ENCODE measurements at places on chromosomes 3 and 15. TPM values are rescaled to one million over a fixed set of nuclear protein-coding genes. Genes with fewer than 3 reads are reported as not detected.

DNA sequence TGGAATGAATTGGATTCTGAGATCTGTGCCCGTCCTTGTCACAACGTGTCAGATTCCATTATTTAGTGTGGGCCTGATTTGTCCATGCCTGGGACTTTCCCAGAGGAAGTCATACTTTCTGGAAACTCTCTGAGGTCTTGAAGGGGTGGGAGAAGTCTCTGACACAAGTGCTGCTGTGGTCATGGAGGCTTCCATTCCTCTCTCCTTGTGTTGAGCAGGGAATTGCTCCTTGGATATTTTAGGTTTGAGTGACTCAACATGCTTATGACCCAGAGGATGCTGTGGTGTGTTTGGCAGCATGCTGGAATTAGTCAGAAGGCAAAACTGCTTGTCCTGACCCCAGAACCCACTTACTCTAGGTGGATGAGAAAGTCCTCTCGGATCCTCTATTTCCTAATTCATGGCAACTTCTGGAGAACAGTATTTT is 132.1 kb downstream of the LPP start:
- DNase-seq: no peak

GRCh38 chr3:150738688-150739087 is 24.3 kb downstream of the SIAH2 start:
- DNase-seq: no peak

- no peak for DNase-seq
Measured at GRCh38 chr3:151537726-151538125, 76.9 kb upstream of the IGSF10 start.

- DNase-seq: no peak
Measured at GRCh38 chr3:195903950-195904290, 4.4 kb downstream of the TNK2 start.

DNA sequence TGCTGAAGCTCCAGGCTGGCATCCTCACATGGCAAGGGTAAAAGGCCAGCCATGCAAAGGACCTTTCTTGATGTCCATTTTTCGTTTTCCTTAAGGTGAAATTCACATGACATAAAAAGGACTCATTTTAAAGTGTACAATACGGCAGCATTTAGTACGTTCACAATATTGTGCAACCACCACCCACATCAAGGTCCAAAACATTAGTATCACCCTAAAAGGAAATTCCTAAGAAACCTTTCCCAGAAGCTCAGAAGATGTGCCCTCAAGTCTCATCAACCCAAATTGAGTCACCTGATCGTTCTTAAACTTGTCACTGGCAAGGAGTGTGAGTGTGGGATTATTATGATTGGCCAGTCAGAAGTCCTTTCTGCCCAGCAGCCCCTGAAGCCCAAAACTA is 250.1 kb downstream of the TLE3 start:
- no peak for DNase-seq

GRCh38 chr15:44243141-44243540 is 45.4 kb upstream of the GOLM2 start:
- DNase-seq: no peak

PLA2G4E gene
- total RNA-seq: not detected

MASP1 gene
- total RNA-seq: 214 TPM

EPHA6 gene
- total RNA-seq: 0.19 TPM

Data from left ventricle myocardium inferior (tissue), 1 donor.